ENCODE measurements at places on chromosomes 6 and 20.

DNA sequence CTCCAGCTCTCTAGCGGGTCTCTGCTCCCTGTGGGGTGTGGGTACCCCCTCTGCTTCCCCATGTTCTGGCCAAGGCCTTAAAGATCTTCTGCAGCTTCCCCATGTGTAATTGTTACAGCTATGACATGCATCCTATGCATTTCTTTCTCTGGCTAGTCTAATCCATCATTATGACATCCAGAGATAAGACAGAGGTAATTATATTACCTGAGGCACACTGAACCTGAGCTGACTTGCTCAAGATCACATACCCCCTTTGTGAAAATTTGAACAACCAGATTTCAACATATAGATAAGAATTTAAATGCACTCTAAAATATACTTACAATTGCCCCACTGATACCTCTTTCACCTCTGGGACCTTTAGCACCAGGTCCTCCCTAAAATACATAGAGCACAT, 102.4 kb downstream of the COL12A1 start:
- no peak for DNase-seq

- DNase-seq = no peak
Measured at GRCh38 chr6:114155763-114156162, 184.8 kb upstream of the HDAC2 start.

- no peak for DNase-seq
Measured at GRCh38 chr6:113668641-113669408, 188.3 kb upstream of the MARCKS start.

GRCh38 chr6:43307451-43308100, 1.1 kb downstream of the CRIP3 start:
- no peak for DNase-seq

GRCh38 chr6:161833099-161833860, 559.4 kb upstream of the AGPAT4 start:
- no peak for DNase-seq

- DNase-seq = no peak
Measured at GRCh38 chr20:62762376-62762775, 33.9 kb upstream of the MRGBP start.

DNA sequence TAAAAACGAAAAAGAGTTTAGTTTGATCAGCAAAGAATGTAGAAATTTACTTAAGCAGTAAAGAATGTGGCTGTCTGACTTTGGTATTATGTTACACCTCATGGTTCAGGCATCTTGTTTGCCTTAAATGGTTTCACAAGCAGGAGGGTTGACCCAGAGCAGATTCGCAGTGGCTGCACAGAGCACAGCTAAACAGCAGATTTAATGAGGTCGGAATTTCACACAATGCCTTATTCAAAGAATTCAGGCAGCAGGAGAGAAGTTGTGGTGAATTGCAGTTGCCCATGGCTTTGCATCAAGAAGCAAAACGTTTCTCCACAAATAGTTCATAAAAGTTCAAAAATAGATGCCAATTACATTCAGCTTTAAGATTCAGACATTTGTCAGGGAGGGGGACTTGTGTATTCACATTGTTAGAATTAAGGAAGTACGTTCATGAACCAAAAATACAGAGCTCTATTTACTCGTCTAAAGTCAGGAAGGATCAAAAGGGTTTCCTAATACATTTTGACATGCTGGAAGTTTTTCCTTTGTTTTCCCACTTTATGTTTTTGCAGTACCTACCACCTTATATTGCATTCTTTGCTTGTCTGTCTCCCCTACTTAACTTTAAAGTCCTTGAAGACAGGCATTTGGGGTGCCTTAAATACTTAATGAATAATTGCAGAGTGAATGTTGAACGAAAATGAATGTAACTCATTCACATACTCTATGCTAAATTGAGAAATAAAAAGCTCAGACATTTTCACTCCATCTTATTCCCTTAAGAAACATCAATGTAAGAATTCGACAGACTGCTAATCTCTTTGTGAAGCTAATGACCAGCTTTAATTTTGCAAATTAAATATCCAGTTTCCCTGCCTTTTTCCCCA, 1163.6 kb upstream of the CITED2 start:
- no peak for DNase-seq

DNA sequence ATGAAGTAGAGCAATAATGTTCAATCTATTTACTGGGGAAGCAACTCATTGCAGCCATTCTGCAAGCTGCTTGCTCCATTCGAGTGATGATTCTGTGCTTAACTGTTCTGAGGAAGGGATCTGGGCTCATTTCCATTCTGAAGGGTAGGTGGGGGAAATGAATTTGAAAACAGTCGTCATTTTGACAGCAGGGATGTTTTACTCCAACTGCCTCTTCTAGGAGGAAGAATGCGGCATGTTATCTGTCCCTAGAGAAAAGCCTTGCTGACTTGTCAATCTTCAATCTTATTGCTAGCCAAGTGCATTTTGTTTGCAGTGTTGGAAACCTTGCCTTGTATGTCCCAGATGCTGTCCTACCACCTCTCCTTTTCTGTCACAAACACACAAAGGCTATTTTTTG, 105.9 kb downstream of the PRDM13 start:
- DNase-seq = no peak

DNA sequence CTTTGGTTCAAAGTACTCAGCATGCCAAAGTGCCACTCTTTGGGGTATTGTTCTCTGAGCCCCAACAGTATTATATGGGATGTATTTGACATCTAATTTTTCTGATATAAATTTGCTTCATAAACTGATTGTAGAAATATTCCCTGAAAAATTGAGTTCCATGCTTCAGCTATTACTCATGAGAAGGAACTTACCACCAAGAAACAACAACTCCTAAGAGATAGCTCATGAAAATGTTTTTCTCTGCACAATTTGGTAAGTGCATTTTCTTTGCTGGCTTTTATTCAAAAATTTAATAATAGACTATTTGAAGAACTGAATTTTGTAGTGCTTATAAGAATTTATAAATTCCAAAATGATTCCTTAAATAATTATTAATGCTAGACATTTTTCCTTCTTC, 12.8 kb upstream of the TPD52L1 start:
- DNase-seq = no peak

GRCh38 chr6:89482126-89482525, 49.2 kb downstream of the ANKRD6 start:
- DNase-seq = no peak

DNA sequence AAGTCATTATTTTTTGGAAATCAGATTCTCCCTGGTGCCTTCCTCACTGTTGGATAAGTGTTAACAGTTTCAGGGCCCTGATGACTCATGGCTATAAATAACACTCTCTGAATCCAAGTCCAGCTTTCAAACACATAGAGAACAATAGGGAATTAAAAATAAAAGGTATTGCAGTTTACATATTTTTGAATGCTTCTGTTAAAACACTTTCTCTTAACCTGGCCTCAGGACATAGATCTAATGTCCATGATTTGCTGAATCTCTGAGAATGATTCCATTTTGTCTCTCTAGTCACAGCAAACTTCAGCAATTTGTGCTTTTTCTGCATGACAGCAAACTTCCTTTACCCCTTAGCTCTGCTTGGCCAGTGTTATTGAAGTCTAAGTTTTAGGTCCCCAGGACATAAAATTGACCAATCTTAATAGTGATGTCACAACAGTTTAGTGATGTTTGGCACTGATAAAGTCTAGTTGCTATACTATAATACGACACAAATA, 1192.4 kb upstream of the CITED2 start:
- no peak for DNase-seq

DNA sequence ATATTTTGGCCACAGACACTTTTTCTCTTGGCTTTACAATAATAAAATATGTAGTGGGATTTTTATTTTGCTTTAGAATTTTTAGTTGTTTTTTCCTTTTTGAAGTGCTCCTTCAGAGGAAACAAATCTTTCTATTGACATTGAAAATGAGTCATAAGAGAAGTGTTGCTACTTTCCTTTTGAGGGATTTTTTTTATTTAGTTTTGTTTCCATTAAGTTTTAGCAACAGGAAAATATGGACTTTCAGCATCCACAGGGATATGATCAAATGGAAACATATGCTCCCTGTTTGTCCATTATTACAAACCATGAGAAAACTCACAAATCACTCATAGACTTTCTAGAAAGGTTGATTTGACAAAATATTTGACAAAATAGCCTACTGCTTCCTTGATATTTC, 65.3 kb upstream of the BMP2 start:
- no peak for DNase-seq

GRCh38 chr6:166097914-166098522, 69.6 kb downstream of the TBXT start:
- DNase-seq = peak; percentile 22

DNA sequence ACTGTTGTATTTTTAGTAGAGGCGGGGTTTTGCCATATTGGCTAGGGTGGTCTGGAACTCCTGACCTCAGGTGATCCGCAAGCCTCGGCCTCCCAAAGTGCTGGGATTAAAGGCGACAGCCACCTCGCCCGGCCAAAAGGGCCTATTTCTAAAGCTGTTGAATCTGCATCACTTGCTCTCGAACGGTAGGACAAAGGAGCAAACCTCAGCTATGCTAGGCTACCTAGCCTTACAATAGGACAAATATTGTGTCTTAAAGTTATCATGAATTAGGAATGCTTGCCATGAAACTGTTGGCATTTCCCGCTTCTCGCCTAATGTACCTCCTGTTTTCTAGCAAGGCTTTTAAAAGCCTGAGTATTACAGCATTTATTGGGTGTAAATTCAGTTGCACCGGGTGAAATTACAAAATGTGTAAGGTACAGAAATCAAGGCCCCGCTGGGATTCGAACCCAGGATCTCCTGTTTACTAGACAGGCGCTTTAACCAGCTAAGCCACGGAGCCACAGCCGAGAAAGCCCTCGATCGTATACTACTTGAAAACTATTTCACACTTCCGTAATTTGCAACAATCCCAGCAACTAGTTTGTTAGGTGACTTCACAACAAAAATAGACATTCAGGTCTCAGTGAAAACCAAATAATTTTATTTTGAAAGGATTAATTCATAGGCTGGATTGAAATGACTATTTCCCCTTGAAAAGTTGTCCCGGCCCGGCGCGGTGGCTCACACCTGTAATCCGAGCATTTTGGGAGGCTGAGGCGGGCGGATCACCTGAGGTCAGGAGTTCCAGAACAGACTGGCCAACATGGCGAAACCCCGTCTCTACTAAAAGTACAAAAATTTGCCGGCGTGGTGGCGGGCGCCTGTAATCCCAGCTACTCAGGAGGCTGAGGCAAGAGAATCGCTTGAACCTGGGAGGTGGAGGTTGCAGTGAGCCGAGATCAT, 211.6 kb upstream of the ZNF184 start:
- DNase-seq = no peak

DNA sequence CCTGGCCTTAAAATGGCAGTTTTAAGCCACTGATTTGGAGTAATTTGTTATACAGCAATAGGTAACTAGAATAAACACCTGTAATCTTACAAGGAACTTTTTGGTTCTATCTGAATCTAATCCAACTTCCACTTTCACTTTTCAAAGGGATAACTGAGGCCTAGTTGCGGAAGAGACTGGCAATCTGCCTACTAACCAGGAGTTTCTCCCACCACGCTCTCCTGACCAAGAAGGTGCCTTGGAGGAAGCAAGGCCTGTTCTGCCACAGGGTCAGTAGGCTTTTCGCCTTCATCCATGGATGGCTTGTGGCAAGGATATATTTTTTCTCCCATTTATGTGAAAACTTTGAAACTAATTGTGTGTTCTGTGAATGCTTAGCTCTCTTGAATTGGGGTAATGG, 12.9 kb upstream of the MYBL2 start:
- no peak for DNase-seq

DNA sequence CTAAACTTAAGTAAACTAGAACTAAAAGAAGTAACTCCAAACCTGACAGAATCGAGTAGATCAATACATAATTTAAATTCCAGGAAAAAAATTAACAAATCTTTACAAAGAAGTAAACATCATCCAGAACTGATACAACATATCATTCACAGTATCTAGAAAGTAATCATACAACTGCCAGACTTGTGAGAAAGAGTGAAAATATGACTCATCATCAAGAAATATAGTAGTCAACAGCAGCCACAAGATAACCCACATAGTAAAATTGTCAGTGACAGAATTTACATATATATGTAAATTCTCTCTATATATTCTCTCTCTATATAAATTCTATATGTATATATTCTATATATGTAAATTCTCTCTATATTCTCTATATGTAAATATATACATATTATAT, 242.8 kb upstream of the RGS17 start:
- no peak for DNase-seq

DNA sequence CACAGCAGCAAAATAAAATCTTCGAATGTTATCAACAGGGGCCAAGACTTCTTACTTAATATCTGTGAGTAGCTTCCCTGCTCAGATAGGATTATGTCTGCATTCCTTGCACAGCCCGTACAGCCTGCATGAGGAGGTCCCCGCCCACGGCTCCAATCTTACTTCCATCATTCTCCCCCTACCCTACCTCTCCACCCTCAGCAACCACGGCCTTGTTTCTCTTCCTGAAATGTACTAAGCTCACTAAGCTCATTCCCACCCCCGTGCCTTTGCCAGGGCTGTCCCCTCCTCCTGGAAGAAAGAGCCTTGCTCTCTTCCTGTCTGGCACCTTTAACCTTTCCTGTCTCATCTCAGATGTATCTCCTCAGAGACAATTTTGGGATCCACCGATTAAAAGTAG, 120.4 kb downstream of the BCAS1 start:
- no peak for DNase-seq

- no peak for DNase-seq
Measured at GRCh38 chr6:27839626-27840475, 72.3 kb downstream of the OR2B2 start.

- DNase-seq = no peak
Measured at GRCh38 chr20:63058696-63059335, 52.1 kb upstream of the BHLHE23 start.

- peak; percentile 29 for DNase-seq
Measured at GRCh38 chr20:62606551-62607201, 35.6 kb upstream of the SLCO4A1 start.

GRCh38 chr6:10400330-10400729, 14.5 kb downstream of the TFAP2A start:
- no peak for DNase-seq

- DNase-seq = no peak
Measured at GRCh38 chr20:1390581-1391403, 2.1 kb downstream of the FKBP1A start.

- DNase-seq = no peak
Measured at GRCh38 chr6:147297663-147298316, 93.6 kb downstream of the STXBP5 start.

- DNase-seq = no peak
Measured at GRCh38 chr20:10928841-10929421, 255.1 kb upstream of the JAG1 start.

DNA sequence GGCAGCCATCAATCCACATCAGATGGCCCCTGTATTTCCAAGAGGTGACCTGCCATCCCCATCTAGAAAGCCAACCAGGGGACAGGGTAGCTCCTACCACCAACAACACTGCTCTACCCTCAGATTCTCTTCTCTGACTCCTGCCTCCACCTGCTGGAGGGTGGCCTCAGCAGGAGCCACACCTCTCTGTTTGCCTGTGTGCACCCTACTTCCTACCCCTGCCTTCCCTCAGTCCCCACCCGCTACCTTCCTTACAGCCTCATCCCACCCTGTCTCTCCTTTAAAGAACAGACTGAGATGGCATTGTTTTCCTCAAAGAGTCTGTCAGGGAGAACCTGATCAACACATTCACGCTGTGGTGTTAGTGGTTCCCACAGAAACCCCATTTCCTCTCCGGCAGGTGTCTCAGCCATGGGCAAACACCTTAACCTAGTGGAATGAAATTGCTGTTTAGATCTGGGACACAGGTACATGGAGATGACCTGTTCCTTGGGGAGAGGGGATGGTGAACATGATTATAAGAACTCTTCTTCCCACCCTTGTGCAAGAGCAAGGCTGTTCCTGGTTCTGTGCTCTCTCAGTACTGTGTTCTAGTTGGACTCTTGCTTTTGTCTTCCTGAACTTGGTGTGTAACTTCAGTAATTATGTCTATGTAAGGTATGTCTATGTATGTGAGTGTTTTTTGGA, 1.8 kb downstream of the ENTPD6 start:
- DNase-seq = no peak

- DNase-seq = no peak
Measured at GRCh38 chr6:17448165-17448564, 54.8 kb downstream of the CAP2 start.

Measured in AML-193 (cell line).